Amniotic epithelial cell (primary cell): ENCODE measurements at places on chromosomes 1 and 21.

GRCh38 chr1:193014400-193014799, 44.8 kb downstream of the UCHL5 start:
- no peak for DNase-seq

DNA sequence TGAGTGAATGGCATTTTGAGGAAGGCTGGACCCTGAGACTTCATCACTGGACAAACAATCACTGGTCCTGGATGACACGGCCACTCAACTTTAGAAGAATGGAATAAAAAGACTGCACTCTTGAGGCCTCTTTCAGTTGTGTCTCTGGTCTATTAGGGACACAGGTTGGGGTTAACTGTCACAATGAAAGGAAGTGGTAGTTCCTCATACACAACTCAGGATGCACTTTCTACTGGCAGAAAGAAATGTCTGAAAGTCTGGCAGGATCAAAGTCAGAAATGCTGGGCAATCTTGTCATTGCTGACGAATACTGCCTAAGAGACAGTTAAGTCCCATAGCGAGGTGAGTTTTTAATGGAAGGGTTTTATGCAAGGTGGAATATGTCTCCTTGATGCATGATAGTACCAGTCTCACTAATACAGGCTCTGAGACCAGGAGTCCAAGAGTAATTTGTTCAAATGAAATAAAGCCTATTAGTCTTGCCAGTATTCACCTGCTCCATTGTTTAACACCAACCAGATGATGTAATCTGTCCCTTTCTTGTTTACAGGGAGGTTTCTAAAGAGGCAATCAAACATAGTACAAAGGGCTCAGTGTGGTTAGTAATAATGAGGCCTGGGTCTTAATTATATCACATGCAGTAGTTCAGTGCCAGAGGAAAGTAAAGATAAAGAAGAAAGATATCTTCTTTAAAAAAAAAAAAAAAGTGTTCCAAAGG, 11.2 kb upstream of the RRP15 start:
- no peak for DNase-seq

DNA sequence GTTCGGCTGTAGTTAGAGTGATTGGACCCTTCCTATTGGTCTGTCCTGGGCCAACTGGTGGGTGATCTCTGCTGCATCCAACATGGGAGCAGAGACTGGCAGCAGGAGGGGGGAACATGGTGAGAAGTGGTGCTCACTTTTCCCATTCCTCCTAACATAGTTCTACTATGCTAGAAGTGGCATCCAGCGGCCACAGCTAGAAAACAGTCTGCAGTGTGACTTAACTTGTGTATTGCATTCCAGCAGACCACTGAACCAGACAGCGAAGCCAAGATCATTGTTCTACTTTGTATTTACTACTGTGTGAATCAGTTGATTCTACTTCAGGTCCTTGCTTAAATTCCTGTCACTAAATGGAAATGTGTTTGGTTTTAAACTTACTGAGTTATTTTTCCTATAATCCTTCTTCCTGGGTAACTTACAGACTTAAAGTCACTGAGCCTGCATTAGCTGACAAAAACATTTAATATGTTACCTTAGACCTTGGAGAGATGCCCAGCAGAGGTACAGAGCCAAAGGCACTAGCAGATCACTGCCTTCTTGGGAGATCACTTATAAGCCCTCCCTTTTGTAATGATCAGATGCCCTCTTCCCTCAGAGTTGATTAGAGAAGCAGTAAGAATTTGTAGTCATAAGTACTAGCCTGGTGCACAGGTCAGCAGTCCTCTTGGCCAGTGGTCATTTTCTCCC, 8.2 kb downstream of the FABP3 start:
- DNase-seq, result no peak

DNA sequence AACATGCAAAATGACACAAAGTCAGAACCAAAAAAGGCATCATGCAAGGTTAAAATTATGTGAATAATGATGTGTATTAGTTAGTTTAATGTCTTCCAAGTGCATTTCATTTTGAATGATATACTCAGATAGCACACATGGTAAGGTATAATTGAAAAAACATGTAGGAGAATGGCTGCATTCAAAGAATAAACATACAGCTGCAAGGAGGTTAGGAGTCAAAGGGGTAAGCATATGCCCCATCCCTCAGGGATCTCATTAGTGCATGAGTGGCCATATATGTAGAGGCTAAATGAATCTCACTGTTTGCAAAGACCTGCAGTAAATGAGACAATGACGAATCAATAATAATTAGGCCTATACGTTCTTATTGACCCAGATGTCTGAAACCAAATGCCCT, 179.7 kb upstream of the HOOK1 start:
- no peak for DNase-seq

GRCh38 chr1:224528900-224529299, 87.2 kb upstream of the CNIH3 start:
- DNase-seq, result peak; percentile 82

- DNase-seq, result no peak
These were observed 22.3 kb downstream of the CD34 start for GRCh38 chr1:207888652-207889051.

DNA sequence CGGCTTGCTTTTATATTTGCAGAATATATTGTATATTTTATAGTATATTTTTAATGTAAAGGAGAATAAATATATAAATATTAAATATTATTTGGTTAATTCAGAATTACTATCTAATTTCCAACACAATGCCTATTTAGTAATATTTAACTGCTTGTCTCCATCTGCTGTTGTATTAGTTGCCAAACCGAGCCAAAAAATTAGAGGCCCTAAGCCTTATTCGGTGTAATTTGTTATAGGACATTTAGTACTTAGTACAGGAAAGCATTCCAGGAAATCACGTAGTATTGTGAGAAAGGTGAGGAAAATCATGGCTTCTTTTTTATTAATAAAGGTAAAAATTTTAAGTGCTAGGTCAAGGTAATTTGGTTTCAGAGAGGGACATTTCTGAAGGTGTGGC, 93.8 kb downstream of the DNM3 start:
- no peak for DNase-seq

DNA sequence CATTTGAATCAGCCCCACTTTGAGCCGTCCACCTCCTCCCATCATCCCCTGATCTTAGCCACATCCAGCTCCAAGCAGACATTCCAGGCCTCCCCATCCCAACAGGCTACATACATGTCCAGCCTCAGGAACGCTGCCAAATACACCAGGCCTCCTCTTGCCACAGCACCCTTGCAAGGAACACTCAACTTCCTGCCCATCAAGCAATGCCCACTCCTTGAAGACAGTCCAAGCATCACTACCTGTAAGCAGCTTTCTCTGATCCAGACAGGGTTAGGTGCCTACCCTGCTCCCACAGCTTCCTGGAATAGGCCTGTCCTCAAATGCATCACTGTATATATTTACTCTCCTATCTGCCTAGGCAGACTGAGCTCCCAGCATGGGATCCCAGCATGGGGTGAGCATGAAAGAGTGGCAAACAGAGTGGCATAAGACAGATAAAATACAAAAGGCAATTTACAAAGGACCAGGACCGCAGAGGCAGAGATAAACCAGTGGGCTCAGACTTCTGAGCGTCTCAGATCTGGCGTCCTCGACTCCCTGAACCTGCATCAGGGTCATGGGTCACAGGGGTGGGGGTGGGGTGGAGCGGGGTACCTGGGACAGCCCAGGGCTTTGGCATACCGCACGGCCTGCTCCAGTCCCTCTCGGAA, 816 bp downstream of the HYI start:
- DNase-seq, result peak; percentile 81

DNA sequence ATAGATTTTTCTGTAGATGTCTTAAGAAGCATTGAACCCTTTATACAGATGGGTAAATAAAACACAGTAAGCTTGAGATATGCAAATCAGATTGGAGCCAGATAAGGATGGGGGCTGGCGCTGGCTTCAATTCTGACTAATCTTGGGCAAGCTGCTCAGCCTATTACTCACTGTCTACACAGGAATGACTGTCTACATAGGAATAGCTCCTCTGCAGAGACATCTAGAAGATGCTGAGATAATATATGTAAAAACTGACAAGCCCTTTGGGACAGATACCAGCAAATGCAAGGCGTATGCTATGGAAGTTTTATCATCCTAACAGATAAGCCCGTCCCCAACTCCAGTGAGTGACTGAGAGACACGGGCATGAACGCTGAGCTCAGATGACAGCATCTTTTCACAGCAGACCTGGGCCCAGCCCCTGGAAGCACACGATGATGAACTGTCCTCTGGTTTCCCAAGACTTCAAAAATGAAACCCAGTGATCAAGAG, 1.7 kb downstream of the CLDN14 start:
- peak; percentile 92 for DNase-seq

- DNase-seq, result peak; percentile 27
These were observed 147.6 kb downstream of the PBX1 start for GRCh38 chr1:164706606-164706987.

- DNase-seq, result no peak
These were observed 470.3 kb downstream of the PTPRC start for GRCh38 chr1:199109160-199109559.

GRCh38 chr21:31201144-31201543, 142.9 kb downstream of the TIAM1 start:
- DNase-seq, result no peak

GRCh38 chr1:208254862-208255261, 10.7 kb upstream of the PLXNA2 start:
- peak; percentile 94 for DNase-seq

DNA sequence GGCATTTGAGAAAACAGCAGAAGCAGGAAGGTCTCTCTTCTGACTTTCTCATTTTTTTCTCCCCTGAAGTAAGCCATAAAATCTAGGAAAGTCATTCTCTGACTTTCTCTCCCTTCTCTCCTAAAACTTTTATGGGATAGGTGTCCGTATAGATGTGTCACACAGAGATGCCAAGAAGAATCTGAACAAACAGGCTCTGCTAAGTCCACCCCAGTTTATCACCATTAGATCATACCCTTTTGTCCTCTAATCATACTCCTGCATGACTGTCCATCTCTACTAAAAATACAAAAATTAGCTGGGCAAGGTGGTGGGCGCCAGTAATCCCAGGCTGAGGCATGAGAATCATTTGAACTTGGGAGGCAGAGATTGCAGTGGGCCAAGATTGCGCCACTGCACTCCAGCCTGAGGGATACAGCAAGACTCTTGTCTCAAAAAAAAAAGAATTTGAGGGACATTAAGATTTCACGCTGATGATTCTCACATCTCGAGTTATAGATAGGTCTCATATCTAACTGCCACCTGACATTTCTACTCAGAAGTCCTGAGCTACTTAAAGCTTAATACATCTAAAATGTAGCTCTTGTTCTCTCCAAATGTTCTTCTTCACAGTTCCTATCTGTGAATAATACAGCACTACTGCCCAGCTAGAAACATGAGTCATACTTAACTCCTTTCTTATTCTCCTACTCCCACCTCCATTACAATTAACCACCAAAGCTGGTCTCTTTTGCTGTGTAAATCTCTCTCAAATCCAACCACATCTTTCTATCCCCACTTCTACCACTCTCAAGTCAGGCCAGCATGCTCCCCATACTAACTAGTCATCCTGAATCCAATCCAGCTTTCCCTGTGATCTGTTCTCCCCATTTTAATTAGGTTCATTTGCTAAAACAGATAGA, 47.7 kb downstream of the ZNF644 start:
- peak; percentile 87 for DNase-seq

DNA sequence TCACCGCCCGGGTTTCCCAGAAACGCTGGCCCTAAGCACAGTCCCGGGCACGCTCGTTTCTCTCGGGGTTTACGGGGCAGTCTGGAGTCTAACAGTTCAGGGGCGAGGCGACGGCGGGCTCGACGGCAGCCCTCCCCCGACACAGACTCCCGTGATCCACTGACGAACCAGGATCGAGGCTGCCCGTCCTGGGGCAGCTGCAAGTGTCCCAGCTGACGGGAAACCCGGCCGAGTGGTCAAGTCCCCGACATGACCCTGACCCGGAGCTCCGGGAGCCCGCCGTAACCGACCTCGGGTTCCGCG, 494 bp downstream of the UBE2J2 start:
- no peak for DNase-seq

DNA sequence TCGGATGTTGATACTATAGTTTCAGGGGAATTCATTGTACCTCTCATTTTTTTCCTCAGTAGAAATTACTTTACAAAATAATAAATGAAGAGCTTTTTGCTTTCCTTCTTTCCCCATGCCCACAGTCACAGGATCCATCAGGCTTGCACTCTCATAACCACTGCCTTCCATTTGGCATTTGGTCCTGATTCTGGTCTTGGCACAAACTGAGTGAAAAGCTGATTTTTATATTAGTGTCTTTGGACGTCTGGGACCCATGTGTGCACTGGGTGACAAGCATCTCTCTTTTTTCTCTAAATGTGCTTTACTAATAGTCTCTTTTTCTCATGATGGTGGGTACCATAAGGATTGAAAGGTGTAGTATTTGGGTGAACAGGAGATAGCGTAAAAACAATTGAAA, 2.8 kb downstream of the ELAVL4 start:
- DNase-seq, result no peak

GRCh38 chr1:175377394-175377793, 184.8 kb upstream of the KIAA0040 start:
- no peak for DNase-seq

GRCh38 chr21:41895643-41896493, 16.7 kb upstream of the PRDM15 start:
- peak; percentile 53 for DNase-seq

- no peak for DNase-seq
These were observed 1.6 kb downstream of the SLC30A1 start for GRCh38 chr1:211577277-211577818.

- no peak for DNase-seq
These were observed 159.8 kb downstream of the SETD4 start for GRCh38 chr21:35900539-35900938.

DNA sequence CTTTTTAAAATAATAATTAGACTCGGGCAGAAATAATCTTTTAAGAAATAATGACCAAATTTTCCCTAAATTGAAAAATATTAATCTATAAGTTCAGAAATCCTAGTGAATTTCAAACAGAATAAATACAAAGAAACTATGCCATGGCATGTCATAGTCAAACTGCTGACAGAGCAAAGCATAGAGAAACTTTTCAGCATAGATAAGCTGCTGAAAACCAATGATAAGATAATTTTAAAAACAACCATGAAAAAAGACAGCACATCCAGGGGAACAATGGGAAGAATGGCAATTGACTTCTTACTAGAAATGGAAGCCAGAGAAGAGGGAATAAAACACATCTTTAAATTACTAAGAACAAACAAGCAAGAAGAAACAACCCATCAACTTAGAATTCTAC, 19.8 kb downstream of the CD1D start:
- DNase-seq, result no peak

DNA sequence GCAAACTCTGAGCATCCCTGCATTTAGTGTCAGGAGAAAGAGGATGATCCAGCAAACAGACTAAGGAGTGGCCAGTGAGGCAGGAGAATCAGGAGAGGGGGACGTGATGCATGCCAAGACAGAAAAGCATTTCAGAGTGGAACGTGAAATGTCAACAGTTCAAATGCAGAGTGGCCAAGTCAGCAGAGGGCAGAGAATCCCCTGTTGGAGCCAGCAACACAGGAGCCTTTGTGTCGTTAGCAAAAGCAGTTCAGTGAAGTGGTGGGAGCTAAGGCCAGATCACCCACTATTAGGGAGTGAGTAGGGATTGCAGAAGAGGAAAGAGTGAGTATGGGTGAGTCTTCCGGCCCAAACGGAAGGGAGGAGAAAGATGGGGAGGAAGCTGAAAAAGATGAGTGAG, 6.6 kb upstream of the FCRL6 start:
- no peak for DNase-seq

GRCh38 chr1:61724506-61724812, 482 bp downstream of the TM2D1 start:
- DNase-seq, result no peak

GRCh38 chr1:210731193-210731592, 402.5 kb downstream of the HHAT start:
- DNase-seq, result no peak
